ENCODE measurements at places on chromosomes 5 and 9.
A peak's percentile ranks its signal among the peaks of the same experiment; 100 is the strongest.

- no peak for DNase-seq
Measured at GRCh38 chr5:147965715-147966114, 59.4 kb upstream of the C5orf46 start.

- DNase-seq, result no peak
Measured at GRCh38 chr5:97735209-97735608, 552.2 kb upstream of the RIOK2 start.

GRCh38 chr5:546376-546908 is 22.2 kb upstream of the SLC9A3 start:
- DNase-seq, result no peak

GRCh38 chr5:123438244-123438643 is 15.0 kb upstream of the CEP120 start:
- peak; percentile 60 for DNase-seq

- DNase-seq, result peak; percentile 35
Measured at GRCh38 chr9:135864447-135865049, 42.8 kb downstream of the CAMSAP1 start.

- no peak for DNase-seq
Measured at GRCh38 chr5:116652196-116652729, 77.6 kb upstream of the SEMA6A start.

DNA sequence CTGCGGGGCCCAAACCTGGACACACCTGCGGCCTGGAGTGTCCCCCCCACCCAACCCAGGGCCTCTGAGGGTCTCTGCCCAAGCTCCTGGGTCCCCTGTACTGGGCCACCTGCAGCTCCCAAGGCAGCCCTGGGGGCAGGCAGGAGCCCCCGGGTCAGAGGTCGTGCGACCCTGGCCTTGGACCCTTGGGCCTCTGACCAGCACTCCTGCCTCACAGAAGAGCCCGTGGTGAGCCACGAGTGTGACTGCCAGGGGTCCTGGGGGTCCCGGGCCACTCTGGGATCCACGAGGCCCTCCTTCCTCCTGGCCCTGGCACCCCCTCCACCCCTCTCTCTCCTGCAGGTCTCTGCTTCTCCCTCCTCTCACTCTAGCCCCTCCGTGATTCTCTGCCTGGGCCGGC is 5.0 kb upstream of the PTGDS start:
- no peak for DNase-seq

GRCh38 chr5:159902444-159903121 is 13.7 kb upstream of the ADRA1B start:
- DNase-seq, result no peak

GRCh38 chr5:74441616-74442015 is 198.9 kb downstream of the ENC1 start:
- no peak for DNase-seq

DNA sequence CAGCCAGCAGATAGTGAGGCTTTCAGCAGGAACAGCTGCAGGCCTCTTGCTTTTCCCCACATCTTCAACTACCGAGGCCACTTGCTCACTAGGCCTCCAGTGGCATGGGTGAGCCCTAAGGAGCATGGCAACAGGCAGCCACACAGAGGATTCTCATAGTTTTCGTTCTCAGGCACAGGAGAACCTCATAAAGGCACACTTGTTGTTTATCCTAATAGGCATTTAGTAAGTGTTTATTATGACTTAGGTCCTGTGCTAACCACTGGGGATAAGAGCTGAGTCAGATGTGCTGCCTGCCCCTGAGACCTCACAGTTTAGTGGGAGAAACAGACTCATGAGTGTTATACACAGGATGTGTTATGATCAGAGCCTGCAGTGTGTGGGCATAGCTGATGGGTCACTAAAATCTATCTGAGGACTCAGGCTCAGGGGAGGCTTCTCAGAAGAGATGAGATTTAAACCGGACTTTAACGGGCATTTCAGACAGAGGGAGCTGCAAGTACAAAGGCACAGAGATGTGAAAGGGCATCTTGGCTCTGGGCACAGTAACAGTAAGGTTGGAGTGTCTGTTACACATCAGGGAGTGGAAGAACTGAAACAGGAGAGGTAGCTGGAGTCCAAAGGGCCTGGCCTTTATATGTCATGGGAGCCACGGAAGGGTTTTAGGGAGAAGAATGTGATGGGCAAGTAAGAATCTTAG is 21.0 kb upstream of the HEMGN start:
- no peak for DNase-seq

DNA sequence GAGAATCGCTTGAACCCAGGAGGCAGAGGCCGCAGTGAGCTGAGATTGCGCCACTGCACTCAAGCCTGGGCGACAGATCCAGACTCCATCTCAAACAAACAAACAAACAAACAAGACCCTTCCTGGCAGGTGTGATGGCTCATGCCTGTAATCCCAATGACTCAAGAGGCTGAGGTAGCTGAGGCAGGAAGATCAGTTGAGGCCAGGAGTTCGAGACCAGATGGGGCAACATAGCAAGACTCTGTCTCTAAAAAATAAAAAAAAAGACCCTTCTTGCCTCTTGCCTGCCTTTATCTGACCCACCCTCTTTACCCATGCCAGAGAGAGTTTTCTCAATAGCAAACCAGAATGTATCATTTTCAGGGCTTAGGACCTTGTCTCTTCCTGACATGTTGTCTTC is 8.8 kb upstream of the PANK3 start:
- DNase-seq, result no peak

DNA sequence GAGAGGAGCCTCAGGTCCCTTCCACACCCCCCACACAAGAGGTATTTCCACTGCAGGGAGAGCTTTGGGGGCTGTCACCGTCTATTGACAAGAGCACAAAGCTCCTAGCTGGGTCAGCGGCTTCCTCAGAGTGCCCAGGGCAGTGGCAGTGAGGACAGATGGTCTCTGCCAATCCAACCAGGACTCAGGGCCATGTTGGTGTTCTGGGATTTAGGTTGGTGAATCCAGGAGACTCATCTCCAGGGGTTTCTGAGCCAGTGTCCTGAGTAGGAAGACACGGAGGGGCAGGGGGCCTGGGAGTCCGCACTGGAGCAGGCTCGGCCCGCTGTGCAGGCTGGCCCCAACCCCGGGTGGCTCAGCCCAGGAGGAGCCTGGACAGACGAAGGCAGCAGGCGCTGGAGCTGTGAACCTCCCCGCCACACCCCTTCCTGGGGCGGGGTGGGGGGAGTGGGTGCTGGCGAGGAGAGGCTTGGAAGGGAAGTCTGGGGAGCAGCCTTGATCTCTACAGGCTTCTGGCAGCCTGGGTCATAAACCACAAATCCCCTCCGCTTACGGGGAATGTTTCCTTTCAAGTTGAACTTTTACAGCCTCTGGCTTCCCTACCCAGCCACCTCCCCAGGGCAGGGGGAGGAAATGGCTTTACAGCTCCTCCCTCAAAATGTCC is 19.6 kb downstream of the CRB2 start:
- no peak for DNase-seq

GRCh38 chr9:111483439-111483857 is 735 bp downstream of the ECPAS start:
- DNase-seq, result peak; percentile 57

GRCh38 chr5:126383246-126383645 is 40.0 kb upstream of the GRAMD2B start:
- DNase-seq, result no peak

GRCh38 chr5:59104400-59105127 is 521.7 kb downstream of the RAB3C start:
- DNase-seq, result no peak

- no peak for DNase-seq
Measured at GRCh38 chr9:16619914-16620520, 250.5 kb downstream of the BNC2 start.

GRCh38 chr5:87103616-87104287 is 163.9 kb upstream of the RASA1 start:
- DNase-seq, result no peak

- no peak for DNase-seq
Measured at GRCh38 chr9:91967259-91967658, 17.2 kb upstream of the ROR2 start.

- no peak for DNase-seq
Measured at GRCh38 chr5:159040181-159040580, 59.5 kb downstream of the EBF1 start.

GRCh38 chr5:170963521-170963920 is 101.7 kb downstream of the RANBP17 start:
- DNase-seq, result no peak

DNA sequence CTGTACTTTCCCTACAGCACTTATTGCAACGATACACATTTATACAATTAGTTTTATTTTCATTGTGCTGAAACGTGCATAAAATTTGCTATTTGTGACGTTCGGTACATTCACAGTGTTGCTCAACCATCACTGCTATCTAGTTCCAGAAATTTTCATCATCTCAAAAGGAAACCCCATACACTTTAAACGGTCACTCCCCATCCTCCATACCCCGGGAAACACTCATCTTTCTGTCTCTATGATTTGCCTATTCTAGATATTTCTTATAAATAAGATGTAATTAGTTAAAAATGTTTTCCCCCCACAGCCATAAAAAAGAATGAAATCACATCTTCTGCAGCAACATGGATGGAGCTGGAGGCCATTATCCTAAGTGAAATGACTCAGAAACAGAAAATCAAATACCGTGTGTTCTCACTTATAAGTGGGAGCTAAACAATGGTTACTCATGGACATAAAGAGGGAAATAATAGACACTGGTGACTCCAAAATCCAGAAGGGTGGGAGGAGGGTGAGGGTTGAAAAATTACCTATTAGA is 40.2 kb upstream of the TEX48 start:
- no peak for DNase-seq

DNA sequence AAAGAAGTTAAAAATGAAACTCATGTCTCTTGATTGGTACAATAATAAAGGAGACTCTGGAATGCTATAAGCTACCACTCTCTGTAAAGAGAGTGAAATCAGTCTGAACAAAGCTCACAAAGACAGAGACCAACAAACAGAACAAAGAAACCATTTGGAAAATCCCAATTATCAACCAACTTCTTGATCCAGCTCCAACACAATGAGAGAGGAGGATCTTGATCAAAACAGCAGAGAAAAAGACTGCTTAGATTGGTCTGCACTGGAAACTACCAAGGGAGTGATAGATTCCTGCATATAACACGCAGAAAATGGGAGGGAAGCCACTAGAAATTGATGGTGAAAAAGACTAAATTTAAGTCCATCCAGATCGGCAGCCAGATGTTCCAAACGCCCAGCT is 23.1 kb upstream of the RNF38 start:
- no peak for DNase-seq

GRCh38 chr5:108629779-108630528 is 117.7 kb upstream of the FER start:
- DNase-seq, result no peak

DNA sequence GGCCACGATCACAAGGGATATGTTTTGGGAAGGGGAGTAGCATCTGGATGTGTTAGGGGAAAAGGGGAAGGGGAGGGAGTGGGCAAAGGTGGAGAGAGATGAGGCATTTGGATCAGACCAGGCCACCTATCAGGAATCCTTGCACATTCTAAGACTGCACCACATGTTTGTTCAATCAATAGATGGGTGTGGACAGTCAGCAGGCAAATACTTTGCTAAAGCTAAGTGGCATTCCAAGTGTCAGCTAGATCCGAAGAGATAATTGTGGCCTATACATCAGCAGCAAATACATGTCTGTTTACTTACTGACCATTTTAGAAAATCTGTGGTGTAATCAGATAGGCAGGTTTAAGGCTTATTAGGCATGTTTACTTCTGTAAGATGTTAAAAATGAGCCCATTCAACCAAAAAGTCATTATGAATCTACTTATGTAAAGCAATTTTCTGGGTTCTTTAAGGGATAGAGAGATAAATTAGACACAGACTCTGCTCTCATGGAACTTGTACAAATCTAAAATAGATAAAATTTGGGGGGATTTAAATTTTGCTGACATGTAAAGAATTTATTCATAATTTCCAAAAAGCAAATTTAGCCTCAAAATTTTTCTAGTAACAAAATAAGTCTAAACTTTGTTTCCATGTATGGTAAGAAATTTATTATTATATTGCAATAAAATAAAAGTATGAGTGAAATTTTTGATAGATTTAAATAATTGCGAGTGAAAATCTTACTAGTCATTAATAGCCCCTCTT is 107.3 kb downstream of the SNCAIP start:
- no peak for DNase-seq

DNA sequence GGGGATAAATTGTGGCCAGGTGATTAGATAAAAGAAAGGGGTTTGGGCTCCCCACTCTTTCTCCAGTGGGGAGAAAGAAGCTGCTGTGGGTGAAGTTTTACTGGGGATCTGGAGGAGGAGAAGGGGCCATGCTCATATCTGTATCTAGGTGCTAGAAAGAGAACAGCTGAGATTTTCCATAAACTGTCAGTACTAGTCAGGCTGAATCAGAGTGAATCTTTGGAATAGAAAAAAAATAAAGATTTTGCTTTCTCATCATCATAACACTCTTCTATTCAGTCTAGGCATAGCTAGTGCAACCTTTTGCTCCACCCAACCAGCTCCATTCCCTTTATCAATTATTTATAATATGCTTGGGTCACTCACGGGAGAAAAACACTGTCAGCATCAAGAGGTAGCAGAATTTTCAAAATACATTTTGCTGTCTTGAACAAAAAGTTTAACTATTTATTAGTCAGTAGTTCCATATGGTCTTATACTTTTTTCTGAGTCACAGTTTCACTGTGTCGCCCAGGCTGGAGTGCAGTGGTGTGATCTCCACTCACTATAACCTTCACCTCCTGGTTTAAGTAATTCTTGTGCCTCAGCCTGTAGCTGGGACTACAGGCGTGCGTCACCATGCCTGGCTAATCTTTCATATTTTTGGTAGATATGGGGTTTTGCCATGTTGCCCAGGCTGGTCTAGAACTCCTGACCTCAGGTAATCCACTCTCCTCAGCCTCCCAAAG is 21.3 kb upstream of the ERMP1 start:
- DNase-seq, result no peak

GRCh38 chr5:61053937-61054336 is 108.3 kb downstream of the SMIM15 start:
- no peak for DNase-seq

DNA sequence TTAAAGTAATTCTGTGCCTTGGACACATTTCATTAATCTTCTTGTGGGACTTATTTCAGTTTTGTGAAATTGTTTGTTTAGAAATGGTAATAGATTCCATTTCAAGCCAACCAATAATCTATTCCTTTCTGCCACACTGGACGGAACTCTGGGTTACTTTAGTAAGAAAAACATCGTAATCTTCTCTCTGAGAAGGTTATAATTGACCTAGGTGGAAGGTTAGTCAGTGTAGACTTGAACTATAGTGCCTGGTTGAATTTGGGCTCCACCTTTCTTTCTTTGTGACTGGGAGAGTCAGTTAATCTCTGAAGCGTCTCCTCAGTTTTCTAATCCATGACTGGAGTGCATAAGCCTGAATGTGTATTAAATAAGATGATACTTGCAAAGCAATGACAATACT is 89.7 kb upstream of the PRLR start:
- no peak for DNase-seq

- no peak for DNase-seq
Measured at GRCh38 chr9:33737811-33738606, 57.4 kb upstream of the PRSS3 start.

GRCh38 chr5:157665467-157666070 is 5.8 kb upstream of the C5orf52 start:
- DNase-seq, result no peak

GRCh38 chr5:150213530-150213929 is 23.7 kb downstream of the SLC6A7 start:
- no peak for DNase-seq

- no peak for DNase-seq
Measured at GRCh38 chr9:134533850-134534588, 107.6 kb upstream of the COL5A1 start.

GRCh38 chr5:125696762-125697161 is 726.4 kb upstream of the GRAMD2B start:
- no peak for DNase-seq

GRCh38 chr5:161077496-161077895 is 225.5 kb upstream of the ATP10B start:
- DNase-seq, result no peak

- DNase-seq, result no peak
Measured at GRCh38 chr9:133893191-133893994, 98.7 kb downstream of the VAV2 start.

Data from T-helper 1 cell (primary cell).